T-helper 17 cell (primary cell): ENCODE measurements at places on chromosomes 5 and 9.

DNA sequence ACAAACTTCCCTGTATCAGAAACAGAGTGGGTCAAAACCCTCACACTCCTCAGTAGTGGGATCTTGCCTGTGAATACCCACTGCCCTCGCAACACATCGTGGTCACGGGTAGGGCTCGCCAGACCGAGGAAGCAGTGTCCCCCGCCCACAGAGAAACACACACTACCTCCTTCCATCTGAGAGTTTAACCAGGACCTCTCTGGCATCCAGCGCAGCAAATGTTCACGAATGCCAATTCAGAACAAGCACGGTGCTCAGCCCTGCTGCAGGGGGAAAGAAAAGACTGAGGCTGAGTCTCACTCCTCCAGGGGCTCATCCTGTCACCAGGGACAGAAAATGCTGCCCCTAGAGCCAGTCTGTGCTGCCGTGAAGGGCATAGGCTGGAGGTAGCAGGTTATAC lies 42.5 kb upstream of the SYNPO start:
- no peak for DNase-seq

GRCh38 chr9:121754655-121755436 lies 103.4 kb downstream of the DAB2IP start:
- DNase-seq: no peak

DNA sequence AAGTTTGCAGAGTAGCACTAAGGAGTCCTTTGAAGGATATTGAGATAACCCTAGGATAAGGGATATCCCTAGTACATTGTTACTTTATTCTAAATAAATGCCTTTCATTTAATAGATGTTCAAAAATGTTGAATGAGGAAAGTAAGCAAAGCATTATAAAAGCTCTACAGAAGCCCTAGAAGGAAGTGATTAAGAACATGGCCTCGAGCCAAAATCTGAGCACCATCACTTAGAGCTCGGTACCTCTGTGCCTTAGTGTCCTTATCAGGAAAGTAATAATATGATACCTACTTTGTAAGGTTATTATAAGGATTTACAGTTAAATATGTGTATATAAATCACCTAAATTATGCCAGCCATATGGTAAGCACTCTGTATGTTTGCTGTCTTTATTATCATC lies 242.6 kb downstream of the KIAA0825 start:
- no peak for DNase-seq

DNA sequence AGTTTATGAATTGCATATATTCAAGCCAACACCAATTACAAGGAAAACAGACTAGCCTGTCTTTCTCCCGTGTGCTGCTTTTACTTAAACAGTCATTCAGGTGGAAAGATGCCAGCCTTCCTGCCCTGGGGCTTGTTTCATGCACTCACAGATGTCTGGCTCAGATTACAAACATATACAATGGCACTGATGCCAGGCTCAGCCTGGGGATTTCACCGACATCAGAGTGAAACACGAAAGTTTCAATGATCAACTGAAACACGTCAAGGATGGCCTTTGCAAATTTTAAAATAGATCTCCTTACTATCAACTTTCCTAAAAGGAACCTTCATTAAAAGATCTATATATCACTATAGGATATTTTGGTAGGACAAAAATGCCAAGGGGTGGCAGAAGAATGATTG lies 1576.5 kb downstream of the EFNA5 start:
- no peak for DNase-seq

DNA sequence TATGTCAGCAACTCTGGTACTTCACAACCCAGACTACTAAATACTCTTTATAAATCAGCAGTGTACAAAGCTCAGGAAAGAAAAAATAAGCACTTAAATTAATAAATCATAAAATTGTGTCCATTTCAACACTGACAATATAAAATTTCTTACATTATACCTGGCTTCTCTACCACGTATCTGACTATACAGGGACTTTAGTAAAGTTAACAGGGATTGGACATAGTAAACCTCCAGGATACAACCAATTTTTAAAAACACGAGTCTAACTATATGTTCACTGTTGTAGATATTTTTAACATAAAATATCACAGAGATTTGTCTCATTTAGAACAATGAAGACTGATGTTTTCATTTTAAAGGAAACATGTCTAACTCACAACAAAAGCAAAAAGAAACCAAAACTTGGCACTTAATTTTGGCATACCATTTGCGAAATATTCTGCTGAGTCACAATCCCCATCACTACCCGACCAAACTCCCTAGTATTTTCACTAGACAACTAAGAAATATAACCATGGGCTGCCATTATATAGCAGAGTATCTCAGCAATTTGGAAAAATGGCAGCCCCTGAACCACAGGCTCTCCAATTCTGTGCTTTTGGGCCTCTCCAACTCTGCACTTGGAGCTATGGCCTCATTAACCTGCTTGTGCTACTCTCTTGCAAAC lies 14.4 kb downstream of the FAM169A start:
- DNase-seq: no peak

- no peak for DNase-seq
These were observed 9.9 kb downstream of the FSD1L start for GRCh38 chr9:105457560-105458294.

DNA sequence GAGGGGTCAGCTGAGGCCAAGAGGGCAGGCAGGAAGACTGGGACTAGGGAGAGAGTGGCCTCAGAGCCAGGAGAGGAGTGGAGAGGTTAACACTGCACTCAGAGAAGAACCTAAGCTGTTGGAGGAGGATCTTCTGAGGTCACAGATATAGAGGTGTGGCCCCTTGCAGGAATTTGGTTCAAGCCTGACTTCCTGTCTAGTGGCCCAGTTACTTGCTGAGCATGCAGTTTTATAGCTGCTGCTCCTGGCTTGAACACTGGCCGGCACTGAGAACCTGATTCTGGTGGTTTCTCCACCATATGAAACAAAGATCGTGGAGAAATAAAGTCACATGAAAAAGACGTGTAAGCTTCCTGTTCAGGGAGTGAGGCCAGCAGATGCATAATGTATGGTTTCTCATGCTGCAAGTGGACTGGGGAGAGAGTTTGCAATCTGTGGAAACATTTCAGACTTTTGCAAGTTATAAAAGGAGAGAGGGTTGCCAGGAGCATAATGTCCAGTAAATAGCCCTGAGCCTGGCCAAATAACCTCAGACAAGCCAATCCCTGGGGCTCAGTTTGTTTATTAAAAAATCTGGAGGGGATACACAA lies 82.6 kb downstream of the GALNT10 start:
- no peak for DNase-seq

- DNase-seq: no peak
These were observed 19.4 kb downstream of the ERGIC1 start for GRCh38 chr5:172853355-172853975.

DNA sequence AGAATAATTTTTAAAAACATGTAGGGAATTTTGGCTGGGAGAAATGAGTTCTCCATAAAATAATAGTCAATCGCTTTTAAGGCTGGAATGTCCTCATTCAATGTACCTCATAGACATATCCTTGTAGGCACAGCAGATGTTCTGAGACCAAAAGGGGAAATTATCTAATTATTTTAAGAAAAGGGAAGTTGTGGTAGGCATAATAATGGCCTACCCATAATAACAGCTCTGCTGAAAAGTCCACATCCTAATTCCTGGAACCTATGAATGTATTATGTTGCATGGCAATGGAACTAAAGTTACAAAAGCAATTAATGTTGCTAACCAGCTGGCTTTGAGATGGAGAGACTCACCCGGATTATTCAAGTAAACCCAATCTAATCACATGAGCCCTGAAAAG lies 216.1 kb downstream of the TRIM36 start:
- DNase-seq: no peak

- no peak for DNase-seq
These were observed 1478.3 kb upstream of the CDH9 start for GRCh38 chr5:28516722-28517121.

DNA sequence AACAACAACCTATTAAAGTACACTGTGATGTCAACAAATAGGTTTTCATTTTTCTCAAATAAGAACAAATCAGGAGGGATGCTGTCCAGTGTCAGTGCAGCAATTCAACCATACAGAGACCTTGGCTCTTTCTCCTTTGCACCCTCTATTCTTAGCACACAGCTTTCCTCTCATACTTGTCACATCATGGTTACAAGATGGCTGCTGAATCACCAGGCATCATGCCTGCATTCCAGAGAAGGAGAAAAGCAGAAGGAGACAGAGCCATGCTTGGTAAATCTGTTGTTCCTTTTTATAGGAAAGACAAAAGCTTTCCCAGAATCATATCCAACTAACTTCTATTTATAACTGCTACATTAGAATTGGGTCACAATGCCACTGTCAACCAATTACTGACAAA lies 124.7 kb upstream of the VLDLR start:
- DNase-seq: no peak

DNA sequence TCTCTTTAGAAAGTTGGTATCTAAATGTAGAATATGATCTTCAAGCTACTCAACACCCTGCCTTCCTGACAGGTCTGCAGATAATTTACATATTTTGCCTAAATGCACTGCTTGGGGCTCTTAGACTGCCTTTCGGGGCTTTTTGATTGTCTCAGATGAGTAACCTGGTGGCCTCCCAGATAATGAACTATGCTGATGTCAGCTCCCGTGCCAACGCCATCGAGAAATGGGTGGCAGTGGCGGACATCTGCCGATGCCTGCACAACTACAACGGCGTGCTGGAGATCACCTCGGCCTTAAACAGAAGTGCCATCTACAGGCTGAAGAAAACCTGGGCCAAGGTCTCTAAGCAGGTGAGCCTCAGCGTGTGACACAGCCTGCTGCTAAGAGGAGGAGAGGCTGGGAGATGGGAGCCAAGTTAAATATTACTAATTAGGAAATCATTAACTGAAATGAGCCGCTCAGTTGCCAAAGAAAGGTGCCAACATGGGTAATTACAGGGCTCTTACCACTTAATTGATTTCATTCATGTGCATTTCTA lies 20.8 kb upstream of the CKMT2 start:
- no peak for DNase-seq

DNA sequence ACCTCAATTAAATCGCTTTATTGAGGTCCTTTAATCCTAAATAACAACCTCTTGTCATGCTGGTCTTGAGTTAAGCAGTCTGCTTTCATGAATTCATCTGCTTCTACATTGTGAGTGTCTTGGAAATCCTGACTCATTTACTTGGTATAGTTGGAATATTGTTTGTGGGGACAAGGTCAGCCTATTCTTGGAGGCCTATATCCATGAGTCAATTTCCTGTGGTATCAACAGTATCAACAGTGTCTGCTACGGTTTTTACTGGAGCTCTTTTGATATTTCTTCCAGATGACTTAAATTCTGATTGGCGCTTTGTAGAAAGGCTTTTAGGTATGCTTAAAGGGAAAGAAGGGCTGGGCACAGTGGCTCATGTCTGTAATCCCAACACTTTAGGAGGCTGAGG lies 71.2 kb upstream of the PARP8 start:
- no peak for DNase-seq

GRCh38 chr5:143316844-143317631 lies 86.4 kb downstream of the NR3C1 start:
- no peak for DNase-seq

DNA sequence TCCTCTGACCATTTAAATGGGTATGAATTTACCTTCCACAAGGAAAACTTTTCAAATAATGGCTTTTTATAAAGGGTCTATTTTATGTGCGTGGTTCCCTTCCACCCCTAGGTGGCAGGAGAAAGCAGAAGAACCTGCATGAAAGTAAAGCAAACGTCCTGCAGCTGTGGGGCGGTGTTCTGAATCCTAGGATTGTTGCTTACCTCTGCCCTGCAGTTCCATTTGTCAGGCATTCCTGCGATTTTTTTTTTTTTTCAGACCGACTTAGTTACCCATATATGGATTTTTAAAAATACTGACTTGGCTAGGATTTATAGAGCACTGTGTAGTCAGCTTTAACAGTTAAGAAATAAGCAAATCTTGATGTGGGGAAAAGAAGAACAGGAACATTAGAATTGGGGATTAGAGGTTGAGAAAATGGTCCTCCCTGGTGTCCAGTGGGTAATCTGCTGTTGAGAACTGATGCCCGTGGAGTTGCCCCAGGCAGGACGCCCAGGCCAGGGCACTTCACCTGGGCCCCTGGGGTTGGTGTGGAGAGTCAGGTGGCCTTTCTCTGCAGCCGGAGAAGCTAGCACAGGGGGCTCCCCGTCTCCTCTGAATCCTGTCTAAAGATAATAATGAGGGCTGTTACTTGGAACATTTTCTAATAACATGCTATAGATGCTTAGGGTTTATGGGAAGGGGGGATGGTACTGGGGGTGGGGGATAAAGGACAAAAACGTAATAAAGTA lies 30.4 kb upstream of the LTC4S start:
- DNase-seq: peak; percentile 22

- no peak for DNase-seq
These were observed 8.1 kb upstream of the C5orf24 start for GRCh38 chr5:134837530-134838181.

DNA sequence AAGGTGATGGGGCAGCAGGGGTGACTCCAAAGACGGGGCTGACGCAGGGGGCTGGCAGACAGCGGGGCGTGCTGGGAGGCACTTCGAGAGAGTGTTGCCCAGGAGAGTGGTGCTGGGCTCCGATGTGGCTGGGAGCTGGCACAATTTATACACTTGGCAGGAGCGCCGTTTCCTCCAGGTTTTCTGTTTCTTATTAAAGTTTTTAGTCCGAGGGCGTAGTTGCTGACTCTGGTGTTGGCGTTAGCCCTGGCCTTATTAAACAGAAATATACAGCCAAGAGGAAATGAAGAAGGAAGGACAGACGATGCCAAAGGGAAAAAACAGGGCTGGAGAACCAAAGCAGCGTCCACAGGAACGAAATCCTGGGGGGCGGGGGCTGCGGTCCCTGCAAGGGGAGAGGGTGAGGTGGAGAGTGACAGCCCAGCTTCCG lies 139.6 kb upstream of the PHYKPL start:
- DNase-seq: no peak
